ENCODE measurements at places on chromosomes 5 and 9.

DNA sequence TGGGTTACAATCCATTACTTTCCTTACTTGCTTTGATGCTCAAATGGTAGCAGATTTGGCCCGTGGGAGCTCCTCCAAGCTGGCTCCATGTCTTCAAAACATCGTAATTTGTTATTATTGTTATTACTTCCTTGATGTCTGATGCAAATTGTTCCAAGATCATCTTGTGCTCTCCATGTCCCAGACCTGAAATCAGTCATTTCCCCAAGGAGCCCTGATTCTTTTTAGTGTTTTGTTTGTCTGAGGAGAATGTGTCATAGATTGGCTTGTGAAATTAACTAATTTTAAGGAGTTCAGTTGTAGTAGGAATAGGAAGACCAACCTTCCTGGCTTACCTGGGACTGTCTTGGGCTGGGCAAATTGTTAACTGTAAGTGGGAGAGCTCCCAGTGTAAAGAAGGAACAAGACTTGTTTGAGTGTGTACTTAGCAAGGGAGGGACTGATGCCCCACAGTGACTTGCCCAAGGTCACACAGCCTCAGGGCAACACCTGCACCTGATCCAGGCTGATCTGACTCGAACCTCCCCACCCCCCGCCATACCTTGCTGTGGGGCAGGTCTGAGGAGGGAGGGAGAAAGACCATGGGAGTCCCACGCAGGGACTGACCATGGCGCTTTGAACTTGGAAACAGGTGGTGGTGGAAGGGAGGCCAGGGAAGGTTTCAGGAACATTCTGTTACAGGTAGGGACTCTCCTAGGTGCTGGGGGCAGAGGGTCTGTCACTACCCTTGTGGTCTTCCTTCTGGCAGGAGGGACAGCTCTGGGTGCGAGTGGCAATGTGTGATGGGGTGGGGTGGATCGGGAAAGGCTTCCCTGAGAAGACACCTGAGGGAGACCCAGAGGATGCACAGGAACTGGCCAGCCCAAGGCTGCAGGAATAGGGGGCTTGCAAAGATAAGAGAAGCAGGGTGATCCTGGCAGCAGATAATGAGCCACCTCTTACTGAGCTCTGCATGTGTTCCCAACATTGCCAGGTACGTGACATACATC, 2.7 kb upstream of the BICD2 start:
- DNase-seq = no peak

DNA sequence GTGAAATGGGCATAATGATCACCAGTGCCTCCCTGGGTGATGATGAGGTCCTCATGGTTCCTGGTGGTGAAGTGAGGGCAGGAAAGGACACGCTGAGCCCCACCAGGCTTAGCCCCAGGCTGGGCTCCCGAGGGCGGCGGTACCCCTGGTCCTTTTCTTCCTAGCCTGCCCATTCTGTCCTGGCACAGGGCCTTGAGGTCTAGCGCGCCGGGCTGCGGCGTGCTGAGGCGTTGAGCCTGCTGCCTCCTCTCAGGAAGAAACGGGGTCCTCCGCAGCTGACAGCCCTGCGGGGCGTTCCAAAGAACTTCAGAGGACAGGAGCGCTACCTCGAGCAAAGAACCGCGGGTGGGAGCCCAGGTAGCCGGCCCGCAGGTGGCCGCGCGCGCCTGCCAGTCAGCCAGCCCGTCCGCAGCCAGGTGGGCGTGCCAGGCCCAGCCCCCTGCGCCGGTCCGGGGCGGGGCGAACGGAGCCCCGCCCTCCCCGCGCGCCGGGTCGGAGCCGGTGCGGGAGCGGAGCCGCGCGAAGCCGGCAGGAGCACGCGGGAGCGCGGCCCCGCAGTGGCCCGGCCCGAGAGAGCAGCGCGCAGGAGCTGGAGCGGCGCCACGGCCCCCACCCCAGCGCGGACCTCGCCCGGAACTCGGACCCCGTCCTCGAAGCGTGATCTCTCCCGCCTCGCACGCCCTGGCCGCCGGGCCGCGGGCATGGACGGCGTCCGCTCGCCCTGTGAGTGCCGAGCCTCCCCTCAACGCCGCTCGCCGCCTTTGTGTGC, at the start of gene WNK2:
TSS of gene WNK2 (plus strand) at position 477 of the 769 bp plus-strand sequence. CDS start 791 bp downstream, outside the sequence.
- peak; percentile 89 for DNase-seq

GRCh38 chr9:127555840-127556820, 55.9 kb upstream of the STXBP1 start:
- peak; percentile 99 for DNase-seq

- no peak for DNase-seq
These were observed 147.3 kb downstream of the FAM114A2 start for GRCh38 chr5:153891394-153891793.

- DNase-seq = no peak
These were observed 207.0 kb downstream of the EFNA5 start for GRCh38 chr5:107463731-107464130.

DNA sequence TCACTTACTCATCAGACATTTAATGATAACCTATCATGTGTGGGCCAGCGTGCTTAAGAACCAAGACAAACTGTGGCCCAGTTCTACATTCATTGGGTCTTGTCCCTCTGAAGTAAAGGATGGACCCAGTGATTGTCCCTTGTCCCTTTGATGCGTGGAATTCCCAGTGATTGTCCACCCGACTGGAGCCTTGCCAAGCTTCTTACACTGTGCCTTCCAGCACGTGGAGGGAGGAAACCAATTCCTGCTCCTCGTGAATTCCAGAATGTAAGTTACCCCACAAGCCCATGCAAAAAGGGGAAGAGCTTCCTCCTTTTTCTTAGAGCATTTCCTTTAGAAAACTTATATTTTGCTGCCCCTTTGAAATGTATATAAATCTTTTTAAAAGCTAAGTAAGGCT, 7.9 kb downstream of the CKMT2 start:
- DNase-seq = no peak

DNA sequence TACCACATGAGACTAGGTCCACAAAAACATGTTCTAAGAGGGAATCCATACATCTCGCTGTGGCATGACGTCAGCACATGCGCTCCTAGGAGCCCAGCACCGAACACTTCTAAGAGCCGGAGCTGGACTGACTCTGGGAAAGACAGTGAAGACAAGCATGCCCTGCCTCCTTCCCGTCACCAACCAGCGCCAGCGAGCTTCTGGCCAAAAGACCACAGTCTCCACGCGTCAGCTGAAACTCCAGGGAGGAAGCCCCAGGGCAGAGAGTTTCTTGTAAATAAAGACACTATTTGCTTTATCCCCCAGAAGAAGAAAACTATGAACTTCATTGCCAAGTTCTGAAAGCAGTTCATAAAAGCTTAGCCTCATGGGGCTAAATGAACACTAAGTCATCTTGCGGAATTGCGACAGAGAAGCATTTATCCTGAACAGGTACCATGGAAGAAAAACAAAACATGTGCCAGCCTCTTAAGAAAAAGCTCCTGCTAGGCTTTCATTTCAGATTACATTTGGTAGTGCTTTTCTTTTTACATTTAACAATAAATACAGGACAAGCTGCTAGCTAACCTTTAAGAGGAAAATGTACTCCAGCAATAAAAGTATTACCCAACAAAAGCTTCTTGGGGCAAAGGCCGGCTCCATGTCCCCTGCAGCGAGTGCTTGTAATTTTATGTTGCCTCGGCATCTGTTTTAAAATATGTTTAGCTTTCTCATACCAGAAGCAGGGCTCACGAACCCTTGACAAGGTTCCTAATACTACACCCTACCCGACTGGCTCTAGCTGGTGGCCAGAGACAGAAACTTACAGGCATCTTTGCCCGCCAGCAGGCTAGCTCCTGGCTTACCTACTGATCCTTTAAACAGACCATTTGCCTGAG, 96.5 kb downstream of the PRRT1B start:
- no peak for DNase-seq

DNA sequence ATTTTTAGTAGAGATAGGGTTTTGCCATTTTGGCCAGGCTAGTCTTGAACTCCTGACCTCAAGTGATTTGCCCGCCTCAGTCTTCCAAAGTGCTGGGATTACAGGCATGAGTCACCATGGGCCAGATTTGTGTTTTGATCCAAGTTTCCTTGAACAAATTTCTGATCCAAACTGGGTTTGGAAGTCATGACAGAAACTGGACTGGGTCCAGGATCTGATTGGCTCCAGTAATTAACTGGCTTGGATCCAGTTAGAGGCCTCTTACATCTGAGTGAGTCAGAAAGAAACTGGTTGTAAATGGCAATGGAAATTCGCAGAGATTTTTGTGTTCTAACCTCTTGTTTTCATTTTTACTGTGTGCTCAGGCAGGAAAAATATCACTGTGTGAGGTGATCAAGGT, 141.6 kb downstream of the SLC25A46 start:
- DNase-seq = peak; percentile 54

- no peak for DNase-seq
These were observed 61.1 kb upstream of the SAP30L start for GRCh38 chr5:154384480-154385235.

GRCh38 chr5:156892223-156892622, 42.1 kb downstream of the PPP1R2B start:
- DNase-seq = no peak

DNA sequence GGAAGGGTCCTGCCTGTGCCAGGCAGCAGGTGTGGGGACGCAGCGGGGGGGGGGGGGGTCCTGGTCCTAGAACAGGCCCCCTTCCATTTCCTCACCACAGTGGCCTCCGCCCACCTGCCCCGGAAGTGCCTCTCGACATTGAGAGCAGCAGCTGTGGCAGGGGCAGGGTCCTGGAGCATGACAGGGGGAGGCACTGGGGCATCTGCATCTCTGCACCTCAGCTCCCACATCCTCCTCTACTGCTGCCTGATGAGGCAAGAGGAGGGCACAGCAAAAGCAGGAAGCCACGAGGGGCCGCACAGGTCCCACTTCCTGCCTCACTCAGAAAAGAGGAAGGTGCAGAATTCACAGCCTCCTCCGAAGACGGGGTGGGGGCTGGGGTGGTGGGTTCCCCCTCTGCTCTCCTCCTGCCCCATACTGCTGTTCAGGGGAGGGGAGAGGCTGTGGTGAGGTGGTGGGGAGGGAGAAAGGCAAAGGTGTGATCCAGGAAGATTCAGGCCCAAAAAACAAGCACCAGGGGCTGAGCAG, 14.8 kb downstream of the AKNA start:
- no peak for DNase-seq

DNA sequence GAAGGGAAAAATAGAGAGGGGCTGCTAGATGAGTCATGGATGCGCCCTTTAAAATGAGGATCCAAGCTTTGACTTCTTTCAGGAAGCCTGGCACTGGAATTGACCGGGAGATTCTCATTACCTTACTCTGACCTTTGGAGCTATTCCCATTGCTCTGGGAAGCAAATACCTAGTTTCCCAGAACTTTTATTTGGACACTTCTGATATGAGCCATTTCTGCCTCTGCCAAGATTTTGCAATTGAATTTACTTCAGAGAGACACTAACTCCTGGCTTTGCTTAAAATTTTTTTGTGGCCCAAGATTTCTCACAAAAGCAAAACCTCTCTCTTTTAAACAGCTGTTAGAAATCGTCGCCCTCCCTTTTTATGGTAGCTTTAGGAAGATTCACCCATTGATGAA, 15.7 kb upstream of the AGXT2 start:
- DNase-seq = no peak

DNA sequence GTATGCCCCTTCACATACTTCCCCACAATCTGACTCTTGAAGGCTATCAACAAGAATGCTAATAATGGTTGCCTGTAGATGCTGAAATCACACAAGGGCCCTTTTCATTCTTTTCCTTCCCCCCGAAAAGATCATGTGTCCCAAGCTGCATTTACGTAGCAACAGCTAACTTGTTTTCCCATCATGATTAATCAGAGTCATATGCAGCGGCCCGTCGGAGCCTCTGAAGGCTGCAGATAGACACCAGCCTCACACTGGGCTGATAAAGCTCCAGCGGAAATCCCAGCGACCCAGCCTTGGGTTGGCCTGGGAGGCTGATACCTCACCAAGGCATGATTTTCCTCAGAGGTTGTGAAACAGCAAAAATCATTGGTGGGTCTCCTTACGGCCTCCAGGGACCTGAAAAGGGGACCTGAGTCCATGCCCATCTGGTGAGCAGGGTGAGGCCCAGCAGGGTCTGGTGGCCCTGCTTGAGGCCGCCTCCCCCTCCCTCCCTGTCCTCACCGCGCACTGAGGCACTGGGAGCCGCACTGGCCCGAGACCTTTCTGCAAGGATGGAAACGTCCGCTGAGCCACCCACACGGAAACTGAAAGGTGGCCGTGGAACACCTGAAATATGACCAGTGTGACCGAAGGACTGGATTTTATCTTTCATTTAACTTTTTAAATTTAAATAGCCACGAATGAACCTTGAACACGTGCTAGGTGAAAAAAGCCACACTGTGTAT, 114.2 kb upstream of the PHYKPL start:
- no peak for DNase-seq

- no peak for DNase-seq
These were observed 2.6 kb downstream of the TEX10 start for GRCh38 chr9:100350188-100350587.

DNA sequence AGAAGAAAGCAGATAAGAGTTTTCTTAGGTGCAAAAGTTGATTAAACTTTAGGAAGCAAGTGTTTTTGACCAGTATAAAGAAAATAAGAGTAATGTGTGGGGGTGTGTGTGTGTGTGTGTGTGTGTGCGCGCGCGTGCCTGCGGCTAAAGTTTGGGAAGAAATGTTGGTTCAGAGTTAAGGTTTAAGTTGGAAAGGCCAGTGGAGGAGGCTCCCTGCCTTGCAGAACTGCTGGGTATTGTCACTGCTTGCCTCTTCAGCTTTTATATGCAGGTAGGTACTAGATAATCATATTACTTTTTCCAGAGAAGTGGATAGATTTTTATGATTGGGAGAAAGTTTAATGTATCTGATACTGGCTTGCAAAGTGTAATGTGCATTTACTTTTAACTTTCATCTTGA, 2.0 kb downstream of the PIK3R1 start:
- no peak for DNase-seq

DNA sequence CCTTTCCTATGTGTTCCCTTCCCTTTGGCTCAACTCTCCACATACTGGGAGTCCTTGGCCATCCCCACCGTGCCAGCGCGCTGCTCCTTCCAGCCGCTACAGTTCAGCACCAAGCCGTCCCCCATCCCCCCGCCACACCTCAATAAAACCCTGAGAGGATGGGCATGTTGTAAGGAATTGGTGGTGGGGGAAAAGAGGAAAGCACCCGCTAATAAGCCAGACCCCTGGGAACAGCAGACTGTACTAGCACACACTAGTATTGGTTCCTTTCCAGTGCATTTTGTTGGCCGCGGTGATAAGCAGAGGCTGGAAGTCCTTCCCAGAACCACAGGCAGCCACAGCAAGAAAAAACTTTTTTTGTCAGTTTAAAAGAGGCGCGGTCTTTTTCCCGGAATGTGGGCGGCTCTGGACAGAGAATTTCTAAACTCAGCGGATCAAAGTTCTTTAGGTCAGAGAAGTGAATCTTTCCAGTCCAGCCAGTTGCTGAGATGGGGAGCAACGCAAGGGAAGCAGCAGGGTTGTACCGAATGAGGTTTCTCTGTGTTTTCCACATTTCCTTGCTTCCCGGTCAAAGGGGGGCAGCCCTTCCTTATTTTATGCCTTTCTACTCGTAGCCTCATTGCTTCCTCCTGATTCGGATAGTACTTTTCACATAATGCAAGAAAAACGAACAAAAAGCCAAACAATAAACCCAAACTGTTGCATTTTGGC, 2.1 kb downstream of the CHSY3 start:
- DNase-seq = peak; percentile 9

All from RWPE1 (cell line).